ENCODE measurements at places on chromosomes 3 and 15.

DNA sequence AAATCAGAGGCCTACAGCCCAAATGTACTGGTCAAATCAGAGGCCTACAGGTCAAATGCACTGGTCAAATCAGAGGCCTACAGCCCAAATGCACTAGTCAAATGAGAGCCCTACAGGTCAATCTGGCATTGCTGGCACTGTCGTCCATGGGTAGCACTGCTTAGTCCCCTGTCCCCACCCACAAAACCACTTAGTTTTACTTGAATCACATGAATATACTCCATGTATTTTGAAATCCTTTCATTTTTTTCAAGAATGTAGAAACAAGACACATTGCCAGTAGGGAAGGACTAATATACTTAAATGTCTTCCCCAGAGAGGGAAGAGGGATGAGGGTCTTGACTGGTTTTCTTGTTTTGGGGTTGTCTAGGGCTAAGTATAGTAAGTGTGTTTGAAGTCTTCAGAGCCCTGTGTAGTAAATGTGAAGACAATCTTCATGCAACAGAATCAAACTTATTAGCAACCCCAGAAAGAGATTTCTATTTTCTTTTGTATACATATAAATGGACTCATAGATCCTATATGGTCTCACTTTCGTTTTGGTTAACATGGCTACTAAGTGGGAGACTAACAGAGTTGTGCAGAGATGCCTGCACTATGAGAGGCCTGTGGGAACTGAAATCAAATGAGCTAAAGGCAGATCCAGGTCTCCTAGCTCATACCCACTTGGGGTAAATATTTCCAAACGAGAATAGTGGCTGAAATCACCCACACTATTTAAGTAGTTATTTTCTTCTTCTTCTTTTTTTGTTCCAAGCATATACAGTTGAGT is 38.3 kb upstream of the DCUN1D1 start:
- DNase-seq = no peak

GRCh38 chr15:95709959-95710695 is 620.4 kb upstream of the NR2F2 start:
- DNase-seq = no peak

DNA sequence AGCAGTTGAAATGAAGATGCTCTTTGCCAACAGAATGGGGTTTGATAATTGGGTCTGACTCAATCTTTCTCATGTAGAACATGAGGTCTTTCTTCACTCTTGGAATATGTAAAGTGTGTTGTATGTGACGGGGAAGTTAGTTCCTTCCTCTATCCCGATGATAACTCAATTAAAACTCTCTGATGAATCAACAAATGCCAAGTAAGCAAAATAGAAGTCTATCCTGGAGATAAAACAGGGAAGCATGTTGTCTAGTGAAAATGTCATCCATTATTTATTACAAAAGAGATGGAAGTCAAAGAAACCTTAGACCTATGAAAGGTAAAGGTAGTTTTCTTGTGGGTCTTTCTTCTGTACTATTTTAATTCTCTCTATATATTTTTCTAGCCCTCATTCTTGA is 274.2 kb upstream of the ARRDC4 start:
- no peak for DNase-seq

DNA sequence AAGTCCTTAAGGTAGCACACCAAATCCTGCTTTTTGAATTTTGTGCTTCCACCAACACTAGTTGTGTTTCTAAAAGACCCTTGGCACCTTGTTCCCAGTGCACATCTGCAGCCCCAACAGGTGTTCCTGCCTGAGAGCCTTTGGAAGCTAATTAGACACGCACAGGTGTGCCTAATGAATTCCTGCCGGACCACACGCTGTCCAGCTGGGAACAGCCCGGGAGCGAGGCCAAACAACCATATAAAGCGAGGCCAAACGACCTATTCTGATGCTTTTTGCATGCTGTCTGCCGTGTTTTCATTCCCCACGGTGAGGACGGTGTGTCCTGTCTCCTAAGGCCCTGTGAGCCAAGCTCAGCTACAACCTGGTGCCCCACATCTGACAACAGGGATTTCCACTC is 99.5 kb downstream of the ATG7 start:
- no peak for DNase-seq

GRCh38 chr3:194619741-194620140 is 13.5 kb downstream of the TMEM44 start:
- no peak for DNase-seq

GRCh38 chr3:21392526-21392925 is 358.5 kb downstream of the ZNF385D start:
- no peak for DNase-seq

- no peak for DNase-seq
Measured at GRCh38 chr15:69451951-69452691, 497 bp upstream of the RPLP1 start.

DNA sequence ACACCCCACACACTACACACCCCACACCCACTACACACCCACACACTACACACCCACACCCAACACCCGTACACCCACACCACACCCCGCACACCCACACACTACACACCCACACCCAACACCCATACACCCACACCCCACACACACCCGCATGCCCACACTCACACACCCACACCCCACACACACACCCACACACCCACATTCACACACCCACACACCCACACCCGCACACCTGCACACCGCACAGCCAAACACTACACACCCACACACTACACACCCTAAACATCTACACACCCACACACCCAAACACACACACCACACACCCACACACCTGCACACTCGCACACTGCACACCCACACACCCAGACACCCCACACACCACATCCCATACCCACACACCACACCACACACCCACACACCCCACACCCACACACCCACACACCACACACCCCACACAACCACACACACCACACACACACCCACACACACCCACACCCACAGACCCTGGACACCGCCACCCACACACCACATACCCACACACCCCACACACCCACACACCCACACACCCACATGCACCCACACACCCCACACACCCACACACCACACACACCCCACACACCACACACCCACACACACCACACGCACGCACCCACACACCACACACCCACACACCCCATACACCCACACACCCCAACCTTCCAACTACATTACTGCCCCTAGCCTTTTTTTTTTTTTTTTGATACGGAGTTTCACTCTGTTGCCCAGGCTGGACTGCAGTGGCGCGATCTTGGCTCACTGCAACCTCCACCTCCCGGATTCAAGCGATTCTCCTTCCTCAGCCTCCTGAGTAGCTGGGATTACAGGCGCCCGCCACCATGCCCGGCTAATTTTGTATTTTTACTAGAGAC is 16.9 kb downstream of the CEP19 start:
- no peak for DNase-seq

GRCh38 chr3:98770261-98771039 is 7.3 kb downstream of the ST3GAL6 start:
- DNase-seq = no peak

DNA sequence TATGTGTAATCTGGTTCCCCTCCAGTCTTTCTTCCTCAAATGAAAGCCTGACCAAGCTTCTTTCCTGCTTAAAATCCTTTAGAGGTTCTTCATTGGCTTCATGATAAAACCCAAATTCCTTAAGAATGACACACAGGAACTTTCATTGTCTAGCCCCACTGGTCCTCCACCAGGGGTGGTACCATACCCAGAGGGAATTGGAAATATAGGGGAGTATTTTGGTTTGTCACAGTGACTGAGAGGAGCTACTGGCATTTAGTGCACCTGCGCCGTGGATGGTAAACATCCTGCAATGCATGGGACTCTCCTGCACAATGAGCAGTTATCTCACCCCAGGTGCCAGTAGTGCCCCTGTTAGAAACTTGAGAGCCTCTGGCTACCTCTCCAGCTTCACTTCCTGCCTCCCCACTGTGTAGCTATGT is 10.8 kb downstream of the ZWILCH start:
- DNase-seq = no peak

- no peak for DNase-seq
Measured at GRCh38 chr15:65115086-65115485, at the start of gene UBAP1L. UBAP1L (minus strand) TSS chr15:65115200; CDS start chr15:65106215, 8,985 bp downstream.

DNA sequence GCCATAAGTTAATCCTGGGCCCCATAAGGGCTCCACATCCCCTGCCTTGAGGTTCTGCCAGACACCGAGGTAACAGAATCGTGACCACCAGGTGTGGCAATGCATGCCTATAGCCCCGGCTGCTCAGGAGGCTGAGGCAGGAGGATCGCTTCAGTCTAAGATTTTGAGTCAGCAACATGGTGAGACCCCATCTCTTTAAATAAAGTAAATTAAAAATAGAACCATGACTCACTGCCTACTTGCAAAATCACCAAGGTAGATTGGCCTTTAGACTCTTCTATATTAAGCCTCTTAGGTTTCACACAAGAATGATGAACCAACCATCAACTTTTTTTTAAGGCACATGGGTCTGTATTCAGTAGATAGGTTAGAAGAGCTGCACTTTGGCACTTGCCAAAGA is 9.7 kb downstream of the WDR5B start:
- no peak for DNase-seq

- no peak for DNase-seq
Measured at GRCh38 chr3:142003291-142003690, 126.8 kb downstream of the ATP1B3 start.

DNA sequence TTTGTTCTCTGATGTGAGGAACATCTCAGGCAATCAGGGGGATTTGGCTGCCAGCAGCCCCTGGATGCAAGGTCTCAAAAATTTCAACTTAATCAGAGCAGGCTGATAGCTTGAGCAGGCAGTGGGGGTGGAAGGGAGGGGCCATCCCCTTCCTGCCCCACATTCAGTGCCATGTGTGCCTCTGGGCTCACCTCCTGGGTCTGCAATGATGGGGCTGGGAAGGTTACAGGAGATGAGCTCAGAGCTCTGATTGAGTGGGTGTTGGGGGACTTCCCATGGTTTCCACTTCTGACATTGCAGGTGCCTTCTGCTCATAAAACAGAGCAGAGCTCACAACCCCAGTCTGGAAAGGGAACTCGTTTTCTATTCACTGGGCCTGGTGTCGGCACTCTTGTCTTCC is 37.0 kb downstream of the PARP16 start:
- no peak for DNase-seq

DNA sequence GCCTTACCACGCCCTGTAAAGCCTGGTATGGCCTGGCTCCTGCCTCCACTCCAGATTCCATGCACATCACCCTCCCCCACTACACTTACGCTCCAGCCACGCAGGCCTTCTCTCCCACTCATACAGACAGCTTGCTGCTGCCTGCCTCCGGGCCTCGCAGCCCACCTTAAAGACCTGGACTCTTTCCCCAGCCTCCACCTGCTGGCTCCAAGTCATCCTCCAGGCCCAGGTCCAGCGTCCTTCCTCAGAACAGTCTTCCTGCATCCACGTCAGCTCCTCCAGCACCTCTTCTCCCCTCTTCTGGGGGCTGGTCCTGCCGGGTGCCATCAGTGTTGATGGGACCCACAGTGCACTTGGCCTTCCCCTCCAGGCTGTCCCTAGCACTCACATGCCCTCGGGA is 75.5 kb downstream of the NUP210 start:
- DNase-seq = no peak

DNA sequence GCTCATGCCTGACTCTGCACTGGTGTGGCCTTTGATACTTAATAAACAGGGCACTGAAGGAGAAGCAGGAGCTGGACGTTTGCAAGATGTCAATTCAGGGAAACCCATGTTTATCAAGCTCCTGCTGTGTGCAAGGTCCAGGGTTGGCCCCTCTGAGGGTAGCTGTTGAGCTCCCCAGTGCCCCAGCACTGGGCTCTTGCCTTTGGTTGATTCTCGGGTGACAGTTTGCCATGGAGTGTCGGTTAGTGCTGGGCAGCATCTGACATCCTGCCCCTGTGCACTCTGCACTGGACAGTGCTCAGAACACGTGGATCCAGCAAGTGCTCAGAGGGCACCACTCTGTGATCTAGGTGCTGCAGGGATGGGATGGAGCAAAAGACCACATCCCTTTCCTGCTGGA is 7.3 kb downstream of the HDAC11 start:
- no peak for DNase-seq

GRCh38 chr15:71753346-71753745 is 57.0 kb upstream of the NR2E3 start:
- DNase-seq = no peak

GRCh38 chr3:155032918-155033317 is 47.2 kb upstream of the MME start:
- DNase-seq = no peak

DNA sequence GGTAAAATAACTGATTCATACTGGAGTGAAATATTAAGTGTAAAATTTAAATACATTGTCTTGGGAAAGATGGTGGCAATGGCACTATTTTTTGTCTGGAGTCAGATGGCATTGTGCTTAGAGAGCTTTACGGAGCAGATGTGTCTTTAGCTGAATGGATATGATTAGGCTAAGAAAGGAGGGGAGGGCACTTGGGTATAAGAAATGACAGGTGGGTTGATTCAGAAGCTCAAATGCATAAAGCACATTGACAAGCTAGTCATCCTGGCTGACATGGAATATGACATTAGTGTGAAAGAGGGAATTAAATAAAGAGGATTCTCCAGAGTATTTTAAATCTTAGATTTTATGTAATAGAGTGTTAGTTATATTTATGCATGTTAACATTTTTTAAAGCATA is 570.1 kb upstream of the CBLB start:
- no peak for DNase-seq

DNA sequence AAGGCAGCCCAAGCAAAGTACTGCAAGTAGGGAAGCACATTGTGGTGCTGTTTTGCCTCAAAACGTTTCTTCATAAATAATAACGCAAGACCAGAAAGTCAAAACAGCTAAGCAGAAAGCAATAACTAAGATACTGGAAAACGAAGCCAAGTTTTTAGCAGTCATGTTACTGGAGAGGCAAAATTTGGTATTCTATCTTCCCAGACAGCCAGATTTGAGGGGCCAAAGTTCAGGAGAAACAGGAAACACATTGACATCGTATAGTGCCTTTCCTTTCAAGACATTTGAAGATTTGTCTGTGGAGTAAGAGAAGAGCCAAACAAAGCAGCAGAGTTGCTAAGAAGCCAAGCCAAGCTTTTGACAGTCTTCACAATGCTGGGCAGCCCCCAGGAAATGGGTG is 843.6 kb upstream of the NECTIN3 start:
- DNase-seq = no peak

- no peak for DNase-seq
Measured at GRCh38 chr15:39411102-39411989, 169.5 kb upstream of the THBS1 start.

- DNase-seq = no peak
Measured at GRCh38 chr15:34360298-34360697, 6.7 kb downstream of the LPCAT4 start.

GRCh38 chr15:25989327-25989726 is 126.2 kb upstream of the ATP10A start:
- no peak for DNase-seq

DNA sequence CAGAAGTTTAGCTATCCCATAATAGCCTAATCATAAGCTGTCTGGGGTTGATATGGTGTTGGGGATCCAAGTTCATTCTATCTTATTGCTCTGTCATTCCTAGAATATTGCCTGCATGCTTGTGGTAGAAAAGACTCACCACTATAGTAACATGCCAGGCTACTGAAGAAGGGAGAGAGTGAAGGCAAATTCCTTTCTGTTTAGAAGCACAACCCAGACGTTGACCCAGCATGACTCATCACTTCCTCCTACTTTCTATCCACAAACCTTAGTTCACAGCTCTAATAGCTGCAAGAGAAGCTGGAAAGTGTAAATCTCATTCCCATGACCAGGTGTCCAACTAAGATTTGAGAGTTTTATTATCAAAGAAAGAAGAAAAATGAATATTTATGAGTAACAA is 57.8 kb upstream of the NMD3 start:
- DNase-seq = no peak

GRCh38 chr3:152113413-152113812 is 155.3 kb upstream of the MBNL1 start:
- DNase-seq = no peak

GRCh38 chr3:101050866-101051265 is 57.6 kb upstream of the ABI3BP start:
- no peak for DNase-seq
